Kidney glomerular epithelial cell (primary cell): ENCODE measurements at places on chromosomes 5 and 9.

DNA sequence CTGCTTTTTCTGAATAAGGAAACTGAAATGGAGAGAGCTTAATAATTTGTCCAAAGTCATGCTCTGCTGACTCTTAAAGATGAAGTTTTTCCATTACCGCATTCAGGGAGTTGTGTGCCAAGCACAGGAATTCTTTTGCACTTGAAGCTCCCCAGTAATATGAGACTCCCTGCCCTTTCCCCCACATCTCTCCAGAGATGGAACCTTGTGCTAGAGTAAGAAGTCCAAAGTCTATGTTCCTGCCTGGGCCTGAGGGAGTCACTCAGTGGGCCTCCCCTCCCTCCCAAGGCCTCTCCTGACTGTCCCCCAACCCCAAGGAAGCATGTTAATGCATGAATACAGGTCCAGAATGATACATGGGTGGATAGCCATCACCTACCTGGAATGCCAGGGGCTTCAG, 173.3 kb upstream of the SEMA6A start:
- DNase-seq = peak; percentile 72

DNA sequence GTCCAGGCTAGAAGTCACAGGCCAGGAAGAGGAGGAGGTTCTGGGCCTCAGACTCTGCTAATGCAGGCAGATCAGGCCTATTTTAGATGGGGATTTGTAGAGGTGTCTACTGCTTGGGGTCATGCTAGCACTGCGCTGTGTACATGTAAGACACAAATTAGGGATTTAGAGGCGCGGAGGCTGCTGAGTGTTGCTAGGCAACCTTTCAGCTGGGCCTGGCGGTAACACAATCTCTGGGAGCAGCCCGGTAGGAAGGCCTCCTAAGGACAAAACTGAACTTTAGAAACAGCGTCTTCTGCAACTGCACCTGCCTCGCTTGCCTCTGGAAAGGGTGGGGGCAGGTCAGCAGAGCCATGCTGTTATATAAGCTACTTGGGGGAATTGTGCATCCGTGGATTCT, 147.9 kb downstream of the MACROH2A1 start:
- DNase-seq = no peak

- no peak for DNase-seq
Observed at GRCh38 chr5:106408141-106408540, 1262.6 kb downstream of the EFNA5 start.

- DNase-seq = no peak
Observed at GRCh38 chr5:163432544-163432943, 4.9 kb upstream of the CCNG1 start.

GRCh38 chr5:135323701-135324132, 75.3 kb downstream of the MACROH2A1 start:
- no peak for DNase-seq

DNA sequence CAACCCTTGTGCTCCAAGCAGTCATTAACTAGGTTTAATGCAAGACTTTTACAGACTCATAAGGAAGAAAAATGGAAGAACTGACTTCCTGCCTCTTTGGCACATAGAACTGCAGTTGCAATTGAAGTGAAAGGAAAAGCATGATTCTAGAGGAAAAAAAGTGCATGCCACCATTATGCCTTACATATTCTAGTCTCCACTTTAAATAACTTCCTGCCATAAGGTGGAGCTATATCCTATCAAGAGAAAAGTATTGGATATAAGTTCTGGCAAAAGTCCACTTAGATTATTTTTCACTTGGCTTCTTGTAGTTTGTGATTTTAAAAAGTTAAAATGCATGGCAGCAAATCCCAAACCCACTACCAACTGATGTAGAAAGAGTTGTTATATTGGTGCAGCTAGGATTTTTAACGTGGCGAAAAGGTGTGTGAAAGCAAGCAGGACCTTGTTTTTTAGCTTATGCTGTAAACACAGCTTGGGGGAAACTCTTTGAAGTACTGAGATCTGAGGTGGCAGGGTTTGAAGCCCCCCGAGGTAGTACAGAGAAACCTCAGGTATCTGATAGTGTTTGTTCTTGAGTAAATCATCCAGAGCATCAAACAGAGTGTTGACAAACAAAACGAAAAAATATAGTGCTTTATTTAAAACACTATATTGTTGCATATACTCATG, 117.9 kb downstream of the ANXA1 start:
- peak; percentile 35 for DNase-seq

DNA sequence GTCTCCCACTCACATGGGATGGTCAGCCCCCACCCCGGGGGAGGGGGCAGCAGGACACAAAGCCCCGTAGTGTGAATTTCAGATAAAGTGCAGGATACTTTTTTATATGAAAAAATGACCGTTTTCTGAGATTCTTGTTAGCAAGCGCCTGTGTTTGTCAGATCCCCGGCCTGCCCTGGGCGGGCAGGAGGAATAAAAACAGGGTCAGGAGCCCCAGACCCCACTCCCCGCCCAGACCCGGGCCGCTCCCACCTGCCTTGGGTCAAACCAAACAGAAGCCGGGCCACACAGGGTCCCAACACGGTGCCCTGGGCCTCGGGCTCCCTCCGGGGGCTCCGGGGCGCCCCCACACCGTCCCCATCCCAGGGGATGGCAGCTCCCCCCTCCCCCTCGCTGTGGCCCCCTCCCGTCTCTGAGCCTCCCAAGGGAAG, 13.5 kb upstream of the NRARP start:
- no peak for DNase-seq

GRCh38 chr5:38420691-38421390, 135.6 kb downstream of the LIFR start:
- DNase-seq = peak; percentile 54

DNA sequence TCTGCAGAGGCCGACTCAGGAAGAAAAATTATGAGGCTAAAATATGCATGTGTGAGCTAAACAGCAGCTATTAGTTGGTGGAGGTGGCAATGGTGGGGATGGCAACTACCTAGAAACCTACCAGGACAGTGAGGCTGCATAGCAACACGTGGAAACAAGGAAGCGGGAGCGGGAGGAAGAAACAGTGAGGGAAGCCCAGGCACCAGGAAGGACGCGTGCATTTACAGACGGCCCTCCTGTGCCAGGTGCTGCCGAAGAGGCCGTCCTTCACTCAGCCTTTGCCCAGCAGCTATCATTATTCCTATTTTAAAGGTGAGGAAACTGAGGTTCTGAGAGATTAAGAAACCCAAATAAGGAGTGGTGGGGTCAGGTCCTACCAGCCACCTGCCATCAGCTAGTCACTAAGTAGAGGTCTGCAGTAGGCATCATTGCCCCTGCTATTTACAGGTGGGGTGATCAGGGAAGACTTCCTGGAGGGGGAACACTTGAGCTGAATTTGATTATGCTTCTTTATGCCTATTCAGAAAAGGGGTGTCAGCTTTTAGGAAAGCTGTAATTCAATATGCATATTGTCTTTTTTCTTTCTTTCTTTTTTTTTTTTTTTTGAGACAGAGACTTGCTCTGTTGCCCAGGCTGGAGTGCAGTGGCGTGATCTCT, 125.3 kb downstream of the CRB2 start:
- DNase-seq = no peak

GRCh38 chr9:13575558-13575957, 296.1 kb upstream of the MPDZ start:
- no peak for DNase-seq
